Urinary bladder (tissue), 4 donors: ENCODE measurements at places on chromosomes 12 and 14. TPM values are rescaled to one million over a fixed set of nuclear protein-coding genes. Genes with fewer than 3 reads are reported as not detected.

The HOXC11 gene
- total RNA-seq, result 1.5 TPM

The ZNF740 gene
- total RNA-seq, result 22.9 TPM

The SIX6 gene
- total RNA-seq, result not detected

The ABHD12B gene
- not detected for total RNA-seq

DNA sequence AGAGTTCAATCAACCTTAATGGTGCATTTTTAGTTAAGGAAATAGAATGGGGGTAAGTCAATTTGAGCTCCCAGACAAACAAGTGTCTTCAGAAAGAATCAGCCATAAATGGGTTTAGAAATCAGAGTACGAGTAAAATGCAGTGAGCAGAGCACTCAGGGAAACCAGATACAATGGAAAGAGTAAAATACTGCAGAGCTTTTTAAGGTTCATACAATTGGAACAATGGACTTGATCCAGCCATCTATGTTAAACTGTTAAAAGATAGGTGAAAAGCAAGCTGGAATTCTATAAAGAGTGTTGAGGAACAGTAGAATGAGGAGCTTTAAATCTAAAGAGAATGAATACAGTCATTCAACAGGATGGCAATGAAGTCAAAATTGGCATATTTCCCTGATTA, 23.8 kb upstream of the PCNX4 start:
- no peak for DNase-seq

DNA sequence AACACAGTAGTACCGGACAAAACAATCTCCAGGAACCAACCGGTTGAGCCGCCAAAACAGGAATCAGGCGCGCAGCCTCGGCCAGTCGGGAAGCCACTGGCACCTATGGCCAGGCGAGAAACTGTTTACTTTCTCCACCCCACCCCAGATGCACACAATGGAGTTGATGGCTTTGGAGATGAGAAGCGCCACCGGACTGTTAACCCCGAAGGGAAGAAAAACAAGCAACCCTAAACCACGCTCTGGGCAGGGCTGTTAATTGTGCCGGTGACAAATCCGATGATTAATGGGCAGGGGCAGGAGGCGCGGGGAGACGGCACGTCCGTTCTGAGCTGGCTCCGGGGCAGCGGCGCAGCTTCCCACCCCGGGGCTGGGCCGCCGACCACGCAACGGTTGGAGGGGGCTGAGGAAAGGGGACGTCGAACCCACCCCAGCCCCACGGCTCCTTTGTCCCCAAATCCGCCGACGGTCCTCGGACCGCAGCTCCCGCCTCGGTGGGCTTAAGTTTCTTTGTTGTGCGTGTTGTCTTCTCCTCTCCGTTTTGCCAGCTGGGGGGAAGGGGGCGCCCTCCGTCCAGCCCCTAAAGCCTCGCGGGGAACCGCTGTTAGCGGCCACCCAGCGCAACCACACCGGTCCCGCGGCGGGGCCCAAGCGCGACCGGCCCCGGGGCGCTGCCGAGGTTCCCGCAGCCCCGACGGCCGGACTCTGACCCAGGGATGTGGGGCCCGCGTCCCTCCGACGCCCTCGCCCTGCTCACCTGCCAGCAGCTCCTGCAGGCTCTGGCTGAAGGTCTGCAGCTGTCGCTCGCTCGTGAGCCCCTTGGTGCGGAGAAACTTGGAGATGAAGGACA, 790 bp downstream of the BTG1 start:
- no peak for DNase-seq

DNA sequence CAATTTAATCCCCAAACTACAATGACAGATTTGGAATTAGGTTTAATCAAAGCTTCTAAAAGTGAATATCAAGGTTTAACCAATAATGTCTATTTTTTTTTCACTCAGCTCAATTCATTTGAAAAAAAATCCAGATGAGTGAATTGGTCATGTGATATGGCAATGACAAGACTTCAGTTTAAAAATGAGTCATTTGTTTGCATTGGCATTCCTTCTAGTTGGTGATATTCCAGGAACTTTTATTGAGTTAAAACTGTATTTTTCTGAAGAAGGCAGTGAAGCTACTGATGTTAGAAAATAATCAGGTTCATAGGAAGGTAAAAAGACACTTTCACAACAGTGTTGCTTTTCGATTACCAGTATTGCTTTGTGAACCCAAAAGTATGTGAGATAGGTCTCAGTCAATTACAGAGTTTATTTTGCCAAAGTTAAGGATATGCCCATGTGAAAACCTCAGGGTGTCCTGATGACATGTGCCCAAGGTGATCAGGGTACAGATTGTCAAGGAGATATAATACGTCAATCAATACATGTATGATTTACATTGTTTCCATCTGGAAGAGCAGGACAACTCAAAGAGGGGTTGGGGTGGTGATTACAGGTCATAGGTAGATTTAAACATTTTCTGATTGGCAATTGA, 1214.9 kb downstream of the GALC start:
- DNase-seq, result no peak

DNA sequence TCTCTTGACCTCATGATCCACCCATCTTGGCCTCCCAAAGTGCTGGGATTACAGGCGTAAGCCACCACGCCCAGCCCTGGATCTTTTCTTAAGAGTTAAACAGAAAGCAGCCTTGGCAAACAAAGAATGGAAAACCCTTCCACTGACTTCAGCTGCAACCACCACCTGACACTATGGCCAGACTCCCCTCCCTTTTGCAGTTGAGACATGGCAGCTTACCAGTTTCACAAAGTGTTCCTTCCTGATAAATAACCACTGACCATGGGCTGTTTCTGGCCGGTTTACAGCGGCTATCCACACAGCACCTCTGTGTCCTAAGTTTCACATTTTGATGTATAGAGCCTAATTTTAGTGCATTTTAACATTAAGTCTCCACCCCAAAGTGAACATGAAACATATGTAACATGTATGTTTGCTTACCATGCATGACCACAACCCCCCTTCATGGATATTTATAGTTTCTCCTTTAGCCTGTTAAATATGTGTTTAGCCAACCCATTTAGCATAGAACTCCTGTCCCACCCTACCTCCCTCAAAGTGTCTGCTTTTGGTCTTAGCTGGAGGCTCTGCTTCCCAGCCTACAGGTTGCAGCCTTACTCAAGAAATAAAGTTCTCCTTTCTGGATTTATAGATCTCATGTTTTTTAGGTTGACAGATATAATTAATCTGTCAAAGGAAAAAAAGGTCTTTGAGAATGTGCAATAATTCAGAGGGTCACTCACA, 32.7 kb upstream of the RAB21 start:
- no peak for DNase-seq

DNA sequence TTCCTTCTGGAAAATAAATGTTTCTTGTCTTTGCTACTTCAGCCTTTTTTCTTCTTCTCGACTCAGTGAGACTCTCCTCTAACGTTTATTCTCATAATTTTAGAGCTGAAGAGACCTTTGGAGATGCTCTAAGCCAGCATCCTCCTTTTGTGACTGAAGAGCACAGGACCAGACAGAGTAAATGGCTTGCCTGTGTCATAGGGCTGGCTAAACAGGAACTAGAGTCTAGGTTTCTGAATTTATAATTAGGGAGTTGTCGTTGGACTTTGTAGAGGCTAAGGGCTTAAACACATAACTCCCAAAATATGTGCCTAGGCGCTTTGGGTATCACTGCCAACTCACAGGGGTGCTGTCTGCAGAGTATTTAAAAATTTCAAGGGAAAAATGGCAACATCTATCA, 98.5 kb downstream of the FGD4 start:
- no peak for DNase-seq

DNA sequence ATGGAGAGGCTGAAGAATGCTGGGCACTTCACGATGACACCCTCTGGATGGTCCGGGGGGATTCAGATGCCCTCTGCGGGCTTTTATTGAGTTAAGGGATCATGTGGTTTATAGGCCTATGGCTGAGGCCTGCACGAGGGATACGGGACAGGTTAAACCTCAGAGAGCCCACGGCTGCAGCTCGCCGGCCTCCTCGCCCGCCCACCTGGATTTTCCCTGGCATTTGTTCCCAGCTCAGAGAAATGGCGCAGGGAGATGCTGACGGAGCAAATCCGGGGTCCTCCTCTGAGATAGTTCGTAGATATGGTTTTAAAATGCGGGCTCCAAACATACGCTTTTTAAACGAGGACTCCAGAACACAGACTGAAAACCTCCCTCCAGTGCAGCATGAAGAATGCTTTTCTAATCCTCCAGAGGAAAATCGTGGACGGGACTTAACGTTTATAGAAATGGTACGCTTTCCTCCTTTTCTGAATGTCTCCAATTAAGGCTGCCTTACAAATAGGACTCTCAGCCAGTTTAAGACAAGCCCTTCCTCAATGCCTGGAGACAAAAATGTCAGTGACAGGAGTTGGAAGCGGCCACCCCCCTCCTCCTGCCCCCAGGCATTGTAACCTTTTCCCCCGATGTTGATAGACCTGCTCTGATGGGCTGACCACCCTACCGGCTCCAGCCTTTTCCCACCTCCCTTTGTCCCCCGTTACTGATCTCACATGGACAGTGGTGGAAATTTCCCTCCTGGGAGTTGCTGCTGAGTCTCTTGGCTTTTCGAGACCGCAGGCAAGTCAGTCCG, 16.6 kb downstream of the CCND2 start:
- no peak for DNase-seq

- no peak for DNase-seq
Measured at GRCh38 chr14:91297081-91297711, 52.7 kb upstream of the GPR68 start.

GRCh38 chr12:89618113-89618862, 90.3 kb downstream of the ATP2B1 start:
- DNase-seq, result no peak

GRCh38 chr12:110262442-110263388, 18.3 kb upstream of the ATP2A2 start:
- no peak for DNase-seq

- DNase-seq, result no peak
Measured at GRCh38 chr14:37202812-37203211, 5.1 kb downstream of the MIPOL1 start.

- DNase-seq, result no peak
Measured at GRCh38 chr12:32690927-32691326, 11.8 kb downstream of the DNM1L start.

DNA sequence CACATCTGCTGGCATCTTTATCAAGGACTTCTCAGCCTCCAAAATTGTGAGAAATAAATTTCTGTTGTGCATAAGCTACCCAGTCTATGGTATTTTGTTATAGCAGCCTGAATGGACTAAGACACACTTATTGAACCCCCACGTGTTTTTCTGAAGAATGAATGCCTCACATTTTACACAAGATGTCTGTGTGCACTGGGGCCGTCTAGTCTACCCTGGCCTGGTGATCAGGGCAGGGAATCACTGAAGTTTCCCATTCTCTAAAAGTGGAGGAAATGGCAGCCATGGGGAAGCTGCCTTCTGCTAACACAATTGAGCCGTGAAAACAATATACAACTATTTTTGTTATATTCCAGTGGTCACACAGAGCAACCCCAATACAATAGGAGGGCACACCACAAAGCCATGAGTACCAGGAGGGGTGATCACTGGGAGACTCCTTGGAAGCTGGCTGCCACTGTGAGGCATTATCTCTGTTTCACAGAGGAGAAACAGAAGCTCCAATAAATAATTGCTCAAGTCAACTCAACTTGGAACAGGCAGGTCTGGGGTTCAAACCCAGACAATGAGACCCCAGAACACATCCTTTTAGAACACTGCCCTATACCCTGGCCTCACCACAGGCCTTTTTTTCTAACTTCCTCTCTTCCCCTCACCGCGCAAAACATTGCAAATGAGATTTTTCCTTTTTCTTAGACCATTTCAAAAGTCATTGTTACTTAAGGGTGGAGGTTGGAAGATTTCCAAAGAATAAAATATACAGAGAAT, 18.3 kb upstream of the LTA4H start:
- DNase-seq, result no peak

- no peak for DNase-seq
Measured at GRCh38 chr14:66802962-66803361, 295.0 kb downstream of the GPHN start.

GRCh38 chr12:94308612-94309011, 151.1 kb downstream of the CEP83 start:
- no peak for DNase-seq

- no peak for DNase-seq
Measured at GRCh38 chr14:22802860-22803686, 12.2 kb downstream of the SLC7A7 start.

- DNase-seq, result no peak
Measured at GRCh38 chr14:64195199-64195598, 99.0 kb downstream of the ESR2 start.

DNA sequence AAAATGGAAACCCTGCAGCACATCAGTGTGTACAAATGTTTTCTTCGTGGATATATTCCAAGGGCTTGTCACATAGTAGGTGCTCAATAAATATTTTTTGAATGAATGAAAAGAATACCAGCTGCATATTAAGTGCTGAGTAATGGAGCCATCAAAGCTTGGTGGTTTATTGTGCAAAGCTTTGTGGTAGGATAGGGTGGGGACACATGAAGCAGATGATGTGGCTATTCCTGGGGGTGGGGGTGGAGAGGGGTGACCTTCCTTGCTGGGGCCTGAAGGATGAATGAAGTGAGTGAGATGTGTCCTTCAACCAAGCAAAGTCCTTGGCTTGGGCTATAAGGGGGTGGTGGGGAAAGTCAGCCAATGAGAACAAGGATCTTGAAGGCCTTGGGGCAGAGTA, 4.3 kb upstream of the KRT81 start:
- no peak for DNase-seq

DNA sequence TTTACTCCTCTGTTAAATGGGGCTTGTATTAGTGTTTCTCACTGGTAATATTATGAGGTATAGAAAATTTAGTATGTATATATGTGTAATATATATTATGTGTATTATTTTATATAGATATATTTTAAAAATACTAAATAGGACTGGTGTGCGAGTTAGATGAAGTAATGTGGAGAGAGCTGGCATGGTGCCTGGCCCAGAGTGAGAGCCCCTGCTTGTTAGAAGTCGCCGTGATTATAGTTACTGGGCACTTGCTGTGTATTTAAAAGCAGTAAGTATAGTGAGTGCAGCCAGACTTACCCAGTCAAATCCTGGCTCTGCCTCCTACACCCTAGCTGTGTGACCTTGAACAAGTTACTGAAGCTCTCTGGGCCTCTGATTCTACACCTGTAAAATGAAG, 48.0 kb downstream of the WSCD2 start:
- no peak for DNase-seq

DNA sequence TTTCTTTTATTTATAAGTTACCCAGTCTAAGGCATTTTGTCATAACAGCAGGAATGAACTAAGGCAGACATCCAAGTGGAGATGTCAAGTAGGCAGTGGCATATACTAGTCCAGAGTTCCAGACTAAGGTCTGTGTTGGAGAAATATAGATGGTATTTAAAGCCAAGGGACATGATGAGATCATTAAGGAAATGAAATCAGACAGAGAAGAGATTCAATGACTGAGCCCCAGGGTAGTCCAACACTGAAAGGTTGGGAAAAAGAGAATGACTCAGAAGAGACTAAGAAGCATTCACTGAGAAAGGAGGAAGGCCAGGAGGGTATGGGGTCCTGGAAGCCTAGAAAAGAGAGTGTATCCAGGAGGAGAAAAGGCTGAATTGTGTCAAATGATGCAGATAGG, 442.2 kb upstream of the CCDC196 start:
- no peak for DNase-seq

DNA sequence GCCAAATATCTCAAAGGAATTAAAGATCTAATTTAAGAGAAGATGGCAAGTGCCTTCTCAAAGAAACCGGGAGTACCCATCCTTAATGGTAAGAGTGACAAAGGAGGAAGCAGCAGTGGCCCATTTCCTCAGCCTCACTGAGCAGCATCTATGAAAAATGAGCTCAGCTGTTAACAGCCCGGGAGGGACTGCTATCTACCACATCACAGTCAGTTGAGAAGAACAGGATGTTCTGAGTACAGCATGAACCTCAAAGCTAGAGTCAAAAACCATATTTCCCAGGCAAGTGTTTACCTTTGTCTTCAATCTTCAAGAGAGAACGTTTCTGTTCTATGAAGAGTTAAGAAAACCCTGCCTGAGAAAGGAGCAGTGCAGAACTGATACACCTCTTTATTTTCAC, 115.0 kb downstream of the BTG1 start:
- DNase-seq, result no peak
